ENCODE measurements at places on chromosomes 1 and 21.

DNA sequence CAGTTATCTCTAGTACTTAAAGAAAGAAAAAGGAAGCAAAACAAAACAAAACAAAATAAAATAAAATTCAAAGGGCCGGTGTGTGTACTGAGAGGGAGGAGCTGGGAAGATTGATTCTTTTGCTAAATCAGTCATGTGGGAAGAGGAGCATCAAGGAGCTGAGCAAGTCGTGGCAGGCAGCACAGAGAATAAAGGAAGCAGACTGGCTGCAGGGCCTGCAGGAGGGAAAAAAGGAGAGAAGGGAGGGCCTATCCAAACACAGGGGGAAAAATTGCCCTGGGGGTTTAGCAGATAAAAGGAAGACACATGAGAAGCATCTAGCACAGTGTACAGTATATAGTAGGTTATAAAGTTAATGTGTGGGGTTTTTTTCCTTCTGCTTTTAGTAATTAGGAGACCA is 27.6 kb downstream of the AGO4 start:
- DNase-seq: no peak

DNA sequence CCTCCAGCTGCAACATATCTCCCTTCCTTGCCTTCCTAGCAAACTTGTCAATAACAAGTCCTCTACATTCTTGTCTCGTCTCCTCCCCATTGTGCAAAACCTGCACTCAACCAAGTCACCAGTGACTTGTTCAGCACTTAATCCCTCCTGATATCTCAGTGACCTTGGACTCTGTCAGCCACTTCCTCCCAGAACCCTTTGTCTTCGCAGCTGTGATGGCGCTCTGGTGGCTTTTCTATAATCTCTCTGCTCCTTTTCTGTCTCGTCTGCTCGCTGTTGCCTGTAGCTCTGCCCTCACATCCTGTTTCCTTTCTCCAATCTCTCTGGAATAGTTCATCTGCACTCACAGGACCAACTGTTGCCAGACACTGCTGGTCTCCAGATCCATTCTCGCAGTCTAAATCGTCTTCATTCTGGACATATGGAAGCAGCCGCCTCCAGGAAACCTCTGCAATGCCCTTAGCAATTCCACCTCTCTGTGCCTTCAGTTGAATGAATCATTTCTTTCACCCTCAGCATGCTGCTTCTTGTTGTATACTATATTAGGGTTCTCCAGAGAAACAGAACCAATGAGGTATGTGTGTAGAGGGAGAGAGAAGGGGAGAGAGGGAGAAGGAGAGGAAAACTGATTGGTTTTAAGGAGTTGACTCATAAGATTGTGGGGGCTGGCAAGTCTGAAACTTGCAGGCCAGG is 17.4 kb upstream of the IFNAR2 start:
- DNase-seq: no peak

- DNase-seq: no peak
Measured at GRCh38 chr1:201783572-201783971, 45.4 kb upstream of the IPO9 start.

GRCh38 chr1:197736685-197737084 is 38.6 kb downstream of the DENND1B start:
- peak; percentile 67 for DNase-seq

- DNase-seq: no peak
Measured at GRCh38 chr21:46025113-46025770, 43.7 kb downstream of the COL6A1 start.

DNA sequence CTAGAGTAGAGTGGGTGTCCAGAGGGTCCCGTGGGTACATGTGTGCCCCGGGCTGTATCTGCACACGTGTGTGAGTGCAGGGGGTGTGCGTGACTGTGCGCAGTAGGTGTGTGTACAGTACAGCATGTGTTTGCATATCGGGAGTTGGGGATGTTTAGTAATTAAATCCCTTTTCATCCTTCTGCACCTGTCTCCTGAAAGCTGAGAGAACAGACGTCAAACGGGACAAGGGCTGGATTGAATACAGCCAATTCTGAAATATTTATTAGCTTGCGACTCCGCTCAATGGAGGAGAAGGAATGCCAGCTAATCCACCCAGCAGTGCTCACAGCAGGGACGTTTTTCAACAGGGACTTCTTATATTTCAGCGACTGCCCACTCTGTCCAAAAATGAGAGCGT is 44.7 kb upstream of the CASZ1 start:
- DNase-seq: no peak

DNA sequence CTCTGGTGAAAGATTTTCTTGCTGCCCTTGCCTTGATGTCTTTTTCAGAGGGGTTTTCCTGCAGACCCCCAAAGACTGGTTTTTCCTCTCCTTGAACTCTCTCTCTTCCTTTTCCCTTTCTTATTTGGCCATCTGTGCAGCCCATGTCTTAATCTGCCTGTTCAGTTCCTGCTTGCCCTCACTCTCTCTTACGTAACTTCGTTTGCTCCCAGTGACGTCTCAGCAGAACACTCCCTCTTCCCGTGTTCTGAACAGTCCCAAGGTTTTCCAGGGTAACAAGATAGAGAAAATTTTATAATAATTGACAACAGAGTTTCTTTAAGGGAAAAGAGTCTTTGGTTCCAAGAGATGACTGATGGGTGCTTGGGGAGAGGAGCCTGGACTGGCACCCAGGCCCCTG is 109.1 kb upstream of the LMO4 start:
- peak; percentile 67 for DNase-seq

DNA sequence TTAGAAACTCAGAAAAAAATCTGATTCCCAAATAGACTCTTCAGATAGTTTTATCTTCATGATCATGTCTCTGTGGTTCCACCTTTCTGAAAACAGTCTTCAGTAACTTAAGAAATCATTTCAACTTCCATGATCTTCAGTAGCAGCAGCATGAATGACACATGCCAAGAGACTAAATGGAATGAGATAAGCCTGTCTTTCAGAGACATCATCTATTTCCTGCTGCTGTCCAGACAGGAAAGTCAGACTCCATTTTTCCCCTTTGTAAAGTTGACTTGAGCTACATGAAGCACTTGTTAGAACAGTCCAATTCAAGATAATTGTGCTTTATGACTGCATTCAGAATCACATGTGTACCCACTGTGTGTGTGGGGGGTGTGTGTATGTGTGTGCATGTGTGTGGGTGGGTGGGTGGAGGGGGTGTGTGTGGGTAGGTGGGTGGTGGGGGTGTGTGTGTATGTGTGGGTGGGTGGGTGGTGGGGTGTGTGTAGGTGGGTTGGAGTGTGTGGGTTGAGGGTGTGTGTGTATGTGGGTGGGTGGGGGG is 58.8 kb downstream of the CLIC4 start:
- DNase-seq: no peak

DNA sequence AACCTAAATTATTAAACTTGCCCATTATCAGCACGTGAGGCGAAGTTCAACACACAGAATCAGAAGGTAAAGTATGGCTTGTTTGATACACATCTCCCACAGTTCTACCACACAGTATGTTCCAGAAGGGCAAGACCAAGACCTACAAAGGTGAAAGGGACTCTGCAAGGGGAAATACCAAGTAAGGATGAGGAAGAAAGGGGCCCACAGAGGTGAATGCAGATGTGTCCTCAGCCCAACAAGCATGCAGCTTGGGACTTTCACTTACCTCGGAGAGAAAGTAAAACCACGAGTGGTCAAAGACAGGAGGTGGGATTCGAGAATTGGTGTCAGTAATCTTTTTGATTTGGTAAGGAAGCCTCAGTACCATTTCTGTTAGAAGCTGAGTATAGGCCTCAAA is 85.8 kb downstream of the UBR4 start:
- DNase-seq: no peak

- DNase-seq: no peak
Measured at GRCh38 chr1:202056644-202057334, 46.4 kb downstream of the ELF3 start.

GRCh38 chr1:146021050-146021445 is 487 bp downstream of the HJV start:
- no peak for DNase-seq

GRCh38 chr1:221688488-221688843 is 53.4 kb downstream of the DUSP10 start:
- DNase-seq: no peak

- no peak for DNase-seq
Measured at GRCh38 chr1:145690587-145691558, 16.3 kb downstream of the PDZK1 start.

DNA sequence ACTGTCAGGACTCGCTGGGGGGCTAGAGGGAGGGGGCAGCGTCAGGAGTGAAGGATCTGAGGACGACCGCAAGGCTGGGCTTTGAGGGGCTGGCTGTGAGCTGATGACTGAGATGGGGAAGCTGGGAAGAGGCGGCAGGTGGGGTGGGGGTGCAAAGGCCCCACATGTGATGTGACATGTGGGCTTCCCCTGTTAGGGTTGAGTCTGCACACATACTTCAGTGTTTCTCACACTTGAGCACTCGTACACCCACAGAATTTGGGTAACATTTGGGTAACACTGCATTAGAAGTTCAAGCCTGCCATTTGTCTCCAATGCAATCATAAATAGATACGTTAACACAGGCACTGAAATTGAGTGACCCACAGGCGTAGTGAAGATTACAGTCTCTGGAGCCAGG is 16.2 kb downstream of the COL16A1 start:
- DNase-seq: no peak

GRCh38 chr1:38784452-38785284 is 74.9 kb downstream of the RRAGC start:
- DNase-seq: peak; percentile 20

GRCh38 chr21:33964706-33965325 is 49.2 kb upstream of the ATP5PO start:
- peak; percentile 26 for DNase-seq

GRCh38 chr21:43740497-43741156 is 21.7 kb downstream of the PDXK start:
- no peak for DNase-seq

DNA sequence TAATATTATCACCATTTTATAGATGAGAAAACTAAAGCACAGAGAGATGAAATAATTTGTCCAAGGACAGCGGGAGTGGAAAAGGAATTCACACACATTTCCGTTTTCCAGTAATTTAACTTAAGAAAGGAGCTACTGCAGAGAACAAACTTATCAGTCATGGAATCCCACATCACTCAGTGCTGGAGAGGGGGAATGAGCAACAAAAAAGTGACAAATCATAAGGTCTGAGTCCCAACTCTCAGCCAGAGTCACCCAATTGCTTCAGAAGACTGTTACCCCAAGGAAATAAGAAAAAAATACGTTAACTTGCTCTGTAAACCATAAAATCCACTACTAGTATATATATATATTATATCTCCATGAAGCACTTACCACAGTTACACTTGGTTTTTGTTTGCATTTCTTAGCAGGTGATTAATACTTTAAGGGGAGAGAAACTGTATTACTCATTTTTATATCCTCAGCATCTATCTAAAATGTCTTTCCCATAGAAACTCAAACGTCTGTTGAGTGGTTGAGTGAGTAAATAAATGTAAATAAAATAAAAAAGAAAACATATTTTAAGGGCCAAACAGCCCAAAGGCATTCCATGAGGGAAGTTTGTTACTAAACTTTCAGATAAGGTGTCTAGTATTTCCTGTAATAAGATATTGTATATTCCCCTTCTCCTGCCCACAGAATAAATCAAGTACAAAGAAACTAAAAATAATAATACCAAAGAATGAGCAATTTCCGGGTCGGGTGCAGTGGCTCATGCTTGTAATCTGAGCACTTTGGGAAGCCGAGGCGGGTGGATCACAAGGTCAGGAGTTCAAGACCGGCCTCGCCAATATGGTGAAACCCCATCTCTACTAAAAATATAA is 76.8 kb downstream of the SLC45A1 start:
- DNase-seq: peak; percentile 37

DNA sequence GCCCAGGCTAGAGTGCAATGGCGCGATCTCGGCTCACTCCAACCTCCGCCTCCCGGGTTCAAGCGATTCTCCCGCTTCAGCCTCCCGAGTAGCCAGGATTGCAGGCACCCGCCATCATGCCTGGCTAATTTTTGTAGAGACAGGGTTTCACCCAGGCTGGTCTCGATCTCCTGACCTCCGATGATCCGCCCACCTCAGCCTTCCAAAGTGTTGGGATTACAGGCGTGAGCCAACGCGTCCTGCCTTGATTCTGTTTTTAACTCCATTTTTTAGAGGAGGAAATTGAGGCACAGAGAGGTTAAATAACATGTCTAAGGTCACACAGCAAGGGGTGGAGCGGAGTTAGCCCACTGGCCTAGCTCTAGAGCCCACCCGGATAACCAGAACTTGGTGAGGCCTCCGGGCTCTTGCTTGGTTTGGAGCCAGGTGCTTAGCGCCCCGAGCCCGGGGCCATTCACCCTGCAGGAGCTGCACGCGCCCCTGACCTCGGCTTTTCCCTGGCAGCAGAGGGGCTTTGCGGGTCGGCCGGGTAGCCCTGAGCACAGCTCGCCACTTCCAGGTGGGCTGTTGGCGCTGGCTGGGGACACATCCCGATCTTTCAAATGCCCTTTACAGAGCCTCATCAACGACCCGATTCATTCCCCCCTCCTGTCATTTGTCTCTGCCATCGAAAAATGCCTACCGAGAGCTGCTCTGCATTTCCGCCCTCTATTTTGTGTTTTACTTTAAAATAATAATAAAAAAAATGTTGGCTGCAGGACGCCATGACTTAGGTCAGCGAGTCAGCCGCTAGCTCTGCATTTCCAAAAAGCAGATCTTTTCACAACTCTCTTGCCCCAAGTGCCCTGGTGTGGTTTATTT is 11.2 kb downstream of the SIM2 start:
- DNase-seq: no peak

GRCh38 chr1:156162430-156163037 is 9.1 kb downstream of the SEMA4A start:
- DNase-seq: no peak

GRCh38 chr1:156849151-156849496 is 9.8 kb downstream of the INSRR start:
- no peak for DNase-seq

DNA sequence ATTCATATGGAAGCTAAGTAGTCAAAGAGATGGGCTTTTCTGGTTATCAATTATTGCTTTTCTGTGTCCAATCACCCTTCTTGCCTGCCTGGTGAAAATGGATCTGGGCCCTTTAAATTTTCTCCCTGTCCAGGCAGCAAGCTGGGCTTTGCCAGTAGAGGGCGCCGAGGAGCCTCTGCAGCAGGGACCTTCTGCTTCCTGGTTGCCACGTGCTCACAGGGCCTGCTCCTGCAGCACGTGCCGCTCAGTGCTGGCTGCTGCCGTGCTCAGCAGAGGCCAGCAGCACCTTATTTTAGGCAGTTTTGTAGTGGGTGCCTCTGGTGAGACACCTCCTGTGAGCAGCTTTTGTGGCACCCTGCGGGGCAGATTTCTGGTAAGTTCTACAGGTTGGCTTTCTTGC is 4.0 kb downstream of the ACTL8 start:
- DNase-seq: no peak

DNA sequence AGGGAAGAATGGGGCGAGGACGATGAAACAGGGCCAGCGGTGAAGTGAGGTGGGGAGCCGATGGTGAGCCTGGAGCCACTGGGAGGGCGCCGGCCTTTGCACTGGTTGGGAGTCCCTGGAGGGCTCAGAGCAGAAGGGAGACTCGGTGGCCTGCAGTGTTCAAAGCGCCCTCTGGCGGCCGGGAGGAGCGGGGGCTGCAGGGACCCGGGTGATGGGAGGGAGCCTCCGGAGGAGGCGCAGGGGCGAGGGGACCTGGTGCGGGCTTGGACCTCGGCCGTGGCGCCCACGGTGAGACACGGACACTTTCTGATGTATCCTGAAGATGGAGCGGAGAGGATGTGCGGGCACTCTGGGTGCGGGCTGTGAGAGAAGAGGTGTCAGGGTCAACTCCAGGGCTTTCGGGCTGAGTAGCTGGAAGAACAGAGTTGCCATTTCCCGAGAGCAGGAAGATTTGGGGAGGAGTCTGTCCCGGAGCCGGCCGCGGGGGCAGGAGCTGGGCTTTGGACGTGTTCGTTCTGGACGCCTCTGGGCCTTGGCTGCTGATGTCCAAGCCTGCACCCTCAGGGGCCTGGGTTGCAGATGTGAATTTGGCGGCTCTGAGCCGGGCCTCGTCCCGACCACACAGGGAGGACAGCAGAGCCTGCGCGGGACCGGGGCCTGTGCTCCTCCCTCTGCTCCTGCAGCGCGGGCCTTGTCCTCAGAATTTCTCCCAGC is 29.7 kb downstream of the HEYL start:
- DNase-seq: peak; percentile 8
